ENCODE measurements at places on chromosomes 5 and 9. TPM values are rescaled to one million over a fixed set of nuclear protein-coding genes. Genes with fewer than 3 reads are reported as not detected.
A peak's percentile ranks its signal among the peaks of the same experiment; 100 is the strongest.

DNA sequence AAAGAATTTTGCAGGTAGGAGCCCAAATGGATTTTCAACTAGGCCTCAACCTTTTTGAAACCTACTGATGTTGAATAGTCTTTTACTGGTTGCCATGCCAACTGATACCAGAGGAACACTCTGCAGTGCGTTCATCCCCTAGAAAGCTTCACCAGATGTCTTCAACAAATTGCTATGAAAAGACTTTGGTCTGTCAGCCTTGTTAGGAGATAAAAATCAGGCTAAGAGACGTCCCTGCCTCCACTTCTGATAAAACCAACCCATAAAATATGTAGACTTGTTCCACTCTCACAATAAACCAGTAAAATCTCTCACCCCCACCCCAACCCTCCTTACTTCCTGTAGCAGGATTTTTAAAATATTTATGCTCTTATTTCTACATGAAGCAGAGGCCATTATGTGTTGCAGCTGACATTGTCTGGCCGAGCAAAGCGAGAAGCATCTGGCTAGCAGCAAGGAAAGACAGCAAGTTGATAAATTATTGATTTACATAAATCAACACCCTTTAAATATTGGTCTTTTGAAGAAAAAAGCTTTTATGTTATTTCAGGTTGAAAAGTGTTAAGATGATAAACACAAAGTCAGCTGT lies 428.7 kb downstream of the ISL1 start:
- H3K4me1 ChIP-seq = no peaks in the 10 kb centered on the region
- H3K36me3 ChIP-seq = no peaks in the 10 kb centered on the region
- H3K4me3 ChIP-seq = no peak overlapping the region
- no peak overlapping the region for H3K27ac ChIP-seq
- no peak for DNase-seq
- H3K27me3 ChIP-seq = no peaks in the 10 kb centered on the region

DNA sequence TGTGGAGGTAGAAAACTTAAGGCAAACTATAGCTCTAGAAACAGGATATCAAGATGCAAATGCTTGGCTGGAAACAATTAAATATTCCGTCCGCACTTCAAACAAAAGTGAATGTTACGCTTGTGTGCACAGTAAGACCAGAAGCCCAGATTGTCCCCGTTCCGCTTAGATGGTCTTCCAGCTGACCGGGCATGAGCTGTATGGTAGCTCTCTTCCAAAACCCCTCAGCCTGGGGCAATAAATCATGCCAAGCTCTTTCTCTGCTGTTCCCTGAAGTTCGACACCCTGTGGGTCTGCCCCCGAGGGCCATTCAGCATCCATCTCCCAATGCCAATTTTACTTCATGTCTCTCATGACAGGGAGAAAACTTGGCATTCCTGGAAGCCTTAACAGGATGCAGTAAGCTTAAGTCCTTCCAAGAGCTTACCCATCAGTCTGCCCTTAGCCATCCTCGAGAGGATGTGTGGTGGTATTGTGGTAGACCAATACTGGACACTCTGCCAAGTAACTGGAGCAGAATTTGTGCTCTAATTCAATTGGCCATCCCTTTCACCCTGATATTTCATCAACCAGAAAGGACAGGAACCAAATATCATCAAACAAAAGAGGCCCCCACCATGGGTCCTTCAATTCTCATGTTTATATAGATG lies 70.7 kb upstream of the RANBP6 start:
- DNase-seq = no peak
- H3K27me3 ChIP-seq = no peaks in the 10 kb centered on the region
- H3K27ac ChIP-seq = no peak overlapping the region

DNA sequence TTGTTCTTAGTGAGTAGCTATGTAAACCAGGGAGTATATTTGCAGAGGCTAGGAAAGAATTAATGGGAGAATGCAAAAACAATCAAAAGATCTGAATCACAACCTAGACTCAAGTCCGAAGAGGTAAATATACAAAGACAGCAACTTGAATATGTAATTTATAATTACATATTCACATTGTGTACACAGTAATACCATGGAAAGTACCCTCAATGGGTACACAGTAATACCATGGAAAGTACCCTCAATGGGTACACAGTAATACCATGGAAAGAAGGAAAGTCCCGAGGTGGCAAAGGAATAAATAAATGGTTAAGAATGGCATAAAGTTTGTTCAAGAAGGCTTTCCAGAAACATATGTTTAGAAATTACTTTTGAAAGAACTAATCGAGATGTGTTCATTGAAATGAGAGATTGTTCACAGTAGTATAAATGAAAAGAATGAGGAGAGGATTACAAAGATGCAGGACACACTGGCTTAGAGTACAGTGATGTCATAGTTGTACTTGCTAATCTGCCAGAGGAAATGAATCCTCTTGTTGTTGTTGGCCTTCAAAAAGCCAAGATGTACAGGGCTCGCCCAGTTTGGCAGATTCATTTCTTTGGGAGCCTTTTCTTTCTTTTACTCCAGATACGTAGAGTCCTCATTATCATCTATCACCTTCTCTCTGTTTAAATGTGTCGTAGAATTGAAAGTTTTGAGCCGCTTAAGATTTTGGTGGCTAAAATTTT lies 116.0 kb downstream of the UNC13B start:
- H3K27ac ChIP-seq = no peak overlapping the region
- H3K27me3 ChIP-seq = no peaks in the 10 kb centered on the region
- no peaks in the 10 kb centered on the region for H3K4me1 ChIP-seq

GRCh38 chr9:35758475-35759050 lies 4.5 kb upstream of the MSMP start:
- H3K27ac ChIP-seq = no peak overlapping the region
- no peak for DNase-seq
- H3K4me1 ChIP-seq = peaks cover 10% of the 10 kb centered on the region
- no peaks in the 10 kb centered on the region for H3K27me3 ChIP-seq
- H3K4me3 ChIP-seq = no peak overlapping the region

DNA sequence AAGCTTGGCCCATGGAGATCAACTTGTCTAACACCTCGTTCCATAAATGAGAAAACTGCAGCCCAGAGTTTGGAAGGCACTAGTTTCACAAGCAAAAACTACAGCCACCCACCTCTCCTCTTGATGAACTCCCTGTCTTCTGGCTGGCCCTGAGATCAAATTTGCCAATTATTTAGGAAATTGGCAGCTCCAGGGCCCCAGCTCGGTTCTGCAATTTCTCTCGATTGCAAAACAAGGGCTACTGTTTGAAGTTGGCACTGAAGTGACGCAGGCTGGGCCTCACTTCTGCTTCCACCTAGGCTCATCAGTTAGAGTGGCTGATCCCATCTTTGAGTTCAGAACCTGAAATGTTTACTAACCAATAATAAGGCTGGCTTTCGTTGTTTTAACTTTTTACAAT lies 3.7 kb upstream of the GPX3 start:
- H3K27ac ChIP-seq = no peak overlapping the region
- no peak overlapping the region for H3K4me3 ChIP-seq
- H3K4me1 ChIP-seq = no peaks in the 10 kb centered on the region
- no peak for DNase-seq
- no peaks in the 10 kb centered on the region for H3K27me3 ChIP-seq

DNA sequence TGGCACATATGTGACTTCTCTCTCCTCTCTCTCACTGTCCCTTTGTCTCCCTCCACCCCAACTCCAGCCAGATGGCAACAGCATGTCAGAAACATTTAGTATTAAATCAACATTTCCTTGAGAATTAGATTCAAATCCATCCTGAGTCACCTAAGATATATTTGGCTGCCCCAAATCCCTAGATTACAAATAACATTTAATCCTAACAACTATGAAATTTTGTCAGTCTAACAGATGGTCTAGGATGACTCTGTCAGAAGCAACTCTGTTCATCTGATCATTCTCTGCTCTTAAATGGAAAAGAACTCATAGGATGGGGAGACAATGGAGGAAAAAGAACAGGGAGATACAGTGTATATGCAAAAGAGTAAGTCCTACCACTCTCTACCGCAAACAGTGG lies 201.2 kb downstream of the TSSK1B start:
- H3K27me3 ChIP-seq = no peaks in the 10 kb centered on the region
- no peaks in the 10 kb centered on the region for H3K36me3 ChIP-seq

GRCh38 chr5:19314840-19315239 lies 673.2 kb downstream of the CDH18 start:
- no peak overlapping the region for H3K4me3 ChIP-seq
- no peaks in the 10 kb centered on the region for H3K36me3 ChIP-seq
- no peak for DNase-seq
- H3K27ac ChIP-seq = no peak overlapping the region
- H3K4me1 ChIP-seq = no peaks in the 10 kb centered on the region
- no peaks in the 10 kb centered on the region for H3K27me3 ChIP-seq

DNA sequence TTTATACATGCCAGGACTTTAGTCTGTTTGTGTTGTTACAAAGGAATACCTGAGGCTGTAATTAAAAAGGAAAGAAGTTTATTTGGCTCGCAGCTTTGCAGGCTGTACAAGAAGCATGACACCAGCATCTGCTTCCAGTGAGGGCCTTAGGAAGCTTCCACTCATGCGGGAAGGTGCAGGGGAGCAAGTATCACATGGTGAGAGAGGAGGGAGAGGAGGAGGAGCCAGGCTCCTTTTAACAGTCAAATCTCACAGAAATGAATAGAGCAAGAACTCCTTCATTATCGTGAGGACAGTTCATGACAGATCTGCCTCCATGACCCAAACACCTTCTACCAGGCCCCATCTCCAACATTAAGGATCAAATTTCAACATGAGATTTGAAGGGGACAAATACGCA lies 18.7 kb upstream of the C5orf46 start:
- no peak for DNase-seq
- H3K27me3 ChIP-seq = 0 out of 2 replicates have a peak, but pooled peaks cover 2% of the 10 kb centered on the region
- no peaks in the 10 kb centered on the region for H3K36me3 ChIP-seq
- no peaks in the 10 kb centered on the region for H3K4me1 ChIP-seq

DNA sequence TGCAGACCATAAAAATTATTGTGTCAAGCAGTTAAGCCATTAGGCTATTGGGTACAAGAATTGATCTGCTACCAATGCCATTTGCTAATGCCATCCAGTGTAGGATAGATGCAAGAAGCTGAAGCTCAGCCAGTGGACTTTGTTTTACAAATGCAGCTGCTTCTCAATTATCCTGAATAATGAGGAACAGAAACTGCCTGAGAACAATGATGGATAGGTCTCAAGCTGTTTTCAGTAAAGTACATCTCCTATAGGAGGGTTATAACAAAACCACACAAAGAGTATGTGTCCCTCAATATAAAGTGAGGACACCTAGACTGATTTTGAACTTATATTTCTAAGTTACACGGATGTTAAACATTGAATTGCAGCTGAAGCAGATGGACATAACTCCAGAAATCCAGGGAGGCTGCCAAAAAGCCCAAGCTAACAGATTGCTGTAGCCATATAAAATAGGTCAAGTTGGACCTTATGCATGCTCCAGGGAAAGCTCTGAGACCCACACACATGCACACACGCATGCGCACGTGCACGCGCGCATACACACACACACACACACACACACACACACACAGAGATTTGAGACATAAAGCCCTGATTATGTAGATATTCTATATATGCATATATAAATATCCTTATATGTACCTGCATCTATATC lies 482.7 kb upstream of the CD180 start:
- no peak overlapping the region for H3K4me3 ChIP-seq
- no peaks in the 10 kb centered on the region for H3K27me3 ChIP-seq
- no peak for DNase-seq

DNA sequence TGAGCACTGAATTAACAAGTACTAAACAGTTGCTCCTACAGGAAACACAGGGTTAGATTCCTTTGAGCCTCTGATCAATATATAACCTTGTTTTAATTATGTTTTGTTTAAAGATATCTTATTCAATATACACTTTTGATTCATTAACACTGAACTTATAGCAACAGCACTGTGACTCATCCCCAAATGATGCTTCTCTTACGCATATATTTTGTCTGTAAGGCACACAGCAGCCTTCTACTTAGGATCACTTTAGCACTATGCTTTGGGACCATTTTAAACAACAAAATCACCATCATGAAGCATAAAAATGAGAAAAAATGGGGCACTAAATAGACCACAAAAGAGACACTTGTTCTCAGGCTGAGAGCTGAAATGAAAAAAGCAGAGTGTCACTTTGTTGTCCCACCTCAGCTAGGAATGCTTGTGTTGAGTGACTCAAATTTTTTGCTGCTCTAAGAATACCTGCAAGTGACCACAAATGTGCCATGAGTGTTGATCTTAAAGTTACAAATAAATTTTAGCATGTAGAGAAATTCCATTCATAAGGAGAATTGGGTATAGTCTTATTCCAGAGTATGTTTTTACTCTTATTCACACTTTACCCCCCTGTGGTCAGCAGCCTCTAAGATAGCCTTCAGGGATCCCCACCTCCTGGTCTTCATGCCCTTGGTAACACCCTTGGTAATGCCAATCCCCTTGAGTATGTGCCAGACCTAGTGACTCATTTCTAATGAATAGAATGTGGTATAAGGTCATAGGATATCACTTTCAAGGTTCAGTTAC lies 252.7 kb upstream of the IL12B start:
- no peaks in the 10 kb centered on the region for H3K27me3 ChIP-seq
- peak overlapping the region; percentile 26 for H3K4me3 ChIP-seq
- peaks cover 40% of the 10 kb centered on the region for H3K4me1 ChIP-seq
- DNase-seq = peak; percentile 61

DNA sequence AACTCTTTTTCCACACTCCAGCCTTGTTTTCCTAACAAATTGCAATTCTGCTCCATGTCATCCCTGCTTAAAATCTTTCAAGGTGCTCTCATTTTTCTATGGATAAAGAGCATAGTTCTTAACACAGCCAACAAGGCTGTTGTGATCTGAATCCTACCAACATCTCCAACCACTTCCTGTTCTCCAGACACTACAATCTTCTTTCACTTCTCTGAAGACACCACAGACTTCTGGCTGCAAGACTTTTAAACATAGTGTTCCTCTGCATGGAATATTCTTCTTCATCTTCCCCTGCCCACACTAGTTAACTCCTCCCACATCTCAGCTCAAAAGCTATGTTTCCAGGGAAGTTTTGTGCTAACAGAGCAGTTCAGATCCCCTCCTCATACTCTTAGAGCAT lies 404.8 kb downstream of the MAN2A1 start:
- no peak overlapping the region for H3K27ac ChIP-seq
- H3K4me1 ChIP-seq = no peaks in the 10 kb centered on the region
- H3K36me3 ChIP-seq = no peaks in the 10 kb centered on the region
- no peak for DNase-seq

- no peak for DNase-seq
- H3K36me3 ChIP-seq = no peaks in the 10 kb centered on the region
- H3K4me3 ChIP-seq = no peak overlapping the region
- peaks cover 8% of the 10 kb centered on the region for H3K4me1 ChIP-seq
- H3K27me3 ChIP-seq = no peaks in the 10 kb centered on the region
- H3K27ac ChIP-seq = no peak overlapping the region
These were observed 49.3 kb downstream of the RICTOR start for GRCh38 chr5:39024884-39025283.

OCLN gene
- 56.7 TPM for total RNA-seq

CTSL gene
- 63.1 TPM for total RNA-seq

SPINK13 gene
- not detected for total RNA-seq

TMEFF1 gene
- total RNA-seq = 3.3 TPM

PPIC gene
- total RNA-seq = 21.5 TPM

MPDZ gene
- total RNA-seq = 0.12 TPM

C9 gene
- total RNA-seq = 0.34 TPM

GABRA1 gene
- not detected for total RNA-seq
